ENCODE measurements at places on chromosomes 12 and 14.

DNA sequence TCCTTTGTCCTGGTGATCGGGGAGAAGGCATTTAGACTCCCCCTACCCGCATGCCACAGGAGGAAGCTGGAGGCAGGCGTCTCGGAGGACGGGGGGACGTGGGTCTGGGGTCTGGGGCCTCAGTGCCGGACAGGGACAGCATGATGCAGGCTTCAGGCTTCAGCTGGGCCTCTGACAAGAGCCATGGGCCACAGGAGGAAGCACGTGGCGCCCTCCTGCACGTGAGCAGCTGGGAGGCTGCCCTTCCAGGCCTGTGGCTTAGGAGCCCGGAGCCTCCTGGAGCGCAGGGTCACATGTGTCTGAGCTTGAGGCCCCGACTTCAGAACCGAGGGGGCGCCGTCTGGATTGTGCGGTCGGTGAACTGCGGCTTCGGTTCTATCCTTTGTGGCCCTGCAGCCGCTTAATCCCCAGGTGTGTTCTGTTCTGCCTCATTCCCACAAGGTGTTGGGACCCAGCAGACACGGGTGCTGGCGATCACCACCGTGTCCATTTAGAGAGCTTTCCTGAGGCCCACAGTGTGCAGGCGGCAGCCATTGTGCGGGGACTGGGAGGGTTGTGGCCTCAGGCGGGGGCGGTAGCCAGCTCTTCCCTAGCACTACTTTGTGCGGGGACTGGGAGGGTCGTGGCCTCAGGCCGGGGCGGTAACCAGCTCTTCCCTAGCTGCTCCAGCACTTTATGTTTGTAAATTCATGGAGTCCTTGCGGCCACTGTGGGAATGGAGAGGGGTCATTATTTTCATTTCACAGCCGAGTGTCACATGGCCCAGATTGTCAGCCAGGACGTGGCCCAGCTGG, 150.2 kb downstream of the ADGRD1 start:
- peak; percentile 55 for DNase-seq

- no peak for DNase-seq
These were observed 44.8 kb downstream of the GCH1 start for GRCh38 chr14:54857830-54858269.

- DNase-seq, result peak; percentile 89
These were observed 760 bp downstream of the ACTN1 start for GRCh38 chr14:68978172-68978911.

- no peak for DNase-seq
These were observed 4.9 kb upstream of the VASH1 start for GRCh38 chr14:76756371-76756750.

GRCh38 chr12:73589220-73589619, 948.4 kb upstream of the ATXN7L3B start:
- no peak for DNase-seq
